ENCODE measurements at places on chromosomes 16 and 17. TPM values are rescaled to one million over a fixed set of nuclear protein-coding genes. Genes with fewer than 3 reads are reported as not detected.
A peak's percentile ranks its signal among the peaks of the same experiment; 100 is the strongest.

- DNase-seq: peak; percentile 52
These were observed 176.2 kb upstream of the FAM20A start for GRCh38 chr17:68777243-68777855.

- DNase-seq: no peak
These were observed 26.8 kb upstream of the PMFBP1 start for GRCh38 chr16:72198771-72199201.

GRCh38 chr16:12300490-12300889 is 324.0 kb downstream of the SNX29 start:
- no peak for DNase-seq

DNA sequence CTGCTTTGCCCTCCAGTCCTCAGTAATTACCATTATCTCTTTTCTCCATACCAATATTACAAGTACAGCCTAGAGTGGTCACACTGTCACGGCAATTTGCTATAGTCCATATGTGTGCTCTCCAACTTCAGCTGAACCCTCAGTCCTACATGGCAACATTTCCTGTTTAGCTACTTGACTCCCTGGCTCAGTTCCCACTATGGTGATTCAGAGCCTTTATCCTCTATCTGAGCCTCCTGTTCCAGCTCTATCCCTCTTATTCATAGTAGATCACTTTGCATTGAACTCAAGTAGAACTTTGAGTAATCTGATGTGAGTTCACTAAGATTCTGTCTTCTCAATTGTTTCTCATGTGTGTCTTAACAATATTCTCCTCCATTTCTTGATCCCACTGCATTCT is 43.7 kb upstream of the GOSR1 start:
- DNase-seq: peak; percentile 93

DNA sequence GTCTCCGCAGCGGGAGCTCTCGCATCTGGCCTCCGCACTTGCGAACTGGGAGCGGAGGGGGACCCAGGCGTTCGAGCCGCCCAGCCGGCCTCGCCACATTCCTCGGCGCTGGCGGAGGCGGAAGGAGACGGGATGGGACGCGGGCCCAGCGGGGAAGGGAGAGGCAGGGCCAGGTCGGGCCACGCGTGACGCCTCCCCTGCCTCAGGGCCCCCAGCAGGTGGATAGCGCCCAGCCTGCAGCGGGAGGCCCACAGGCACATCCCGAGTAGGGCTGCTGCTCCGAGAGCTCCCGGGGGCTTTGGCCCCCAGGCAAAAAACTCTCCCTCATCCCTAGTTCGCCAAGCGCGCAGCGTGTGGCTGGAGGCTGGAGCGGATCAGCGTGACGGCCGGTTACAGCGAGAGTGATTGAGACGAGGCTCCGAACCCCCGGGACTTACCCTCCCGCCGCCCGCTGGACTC is 800 bp downstream of the PLEKHH3 start:
- DNase-seq: peak; percentile 47

The PRAC1 gene
- total RNA-seq: not detected

The DNAI2 gene
- total RNA-seq: not detected

Measured in M059J (cell line).